ENCODE measurements at places on chromosomes 16 and 17.

GRCh38 chr17:76917829-76918228, 49.6 kb downstream of the MGAT5B start:
- DNase-seq = no peak

DNA sequence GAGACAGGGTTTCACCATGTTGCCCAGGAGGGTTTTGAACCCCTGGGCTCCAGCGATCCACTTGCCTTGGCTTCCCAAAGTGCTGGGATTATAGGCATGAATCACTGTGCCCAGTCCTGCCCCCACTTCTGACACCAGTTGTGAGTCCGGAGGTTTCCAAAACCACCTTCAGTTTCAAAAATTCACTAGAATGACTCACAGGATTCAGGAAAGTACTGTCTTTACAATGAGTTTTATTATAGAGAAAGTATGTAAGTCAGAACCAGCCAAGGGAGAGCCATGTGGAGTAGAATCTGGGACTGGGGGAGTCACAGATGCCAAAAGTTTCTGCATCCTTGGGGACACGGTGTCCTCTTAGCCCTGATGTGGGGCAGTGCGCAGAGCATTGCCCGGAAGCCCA, 55.1 kb downstream of the PLD6 start:
- no peak for DNase-seq

GRCh38 chr16:59859676-59860402, 1125.7 kb upstream of the GOT2 start:
- no peak for DNase-seq

DNA sequence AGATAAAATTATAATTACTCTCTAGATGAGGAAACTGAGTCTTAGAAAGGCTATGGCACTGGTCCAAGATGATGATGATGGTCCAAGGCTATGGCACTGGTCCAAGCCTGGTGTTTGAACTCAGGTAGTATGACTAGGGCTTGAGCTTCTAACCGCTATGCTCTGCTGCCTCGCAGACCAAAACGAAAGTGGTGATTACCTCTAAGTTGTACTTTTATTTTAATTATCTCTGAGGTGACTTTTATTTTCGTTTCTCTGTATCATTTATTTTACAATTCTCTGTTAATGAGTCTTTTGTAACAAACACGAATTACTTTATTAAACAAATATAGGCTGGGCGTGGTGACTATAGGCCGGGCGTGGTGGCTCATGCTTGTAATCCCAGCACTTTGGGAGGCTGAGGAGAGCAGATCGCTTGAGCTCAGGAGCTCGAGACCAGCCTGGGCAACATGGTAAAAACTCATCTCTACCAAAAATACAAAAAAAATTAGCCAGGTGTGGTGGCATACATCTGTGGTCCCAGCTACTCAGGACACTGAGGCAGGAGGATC, 5.6 kb downstream of the REXO5 start:
- DNase-seq = no peak

GRCh38 chr17:59815965-59816364, 76.8 kb downstream of the TUBD1 start:
- no peak for DNase-seq

DNA sequence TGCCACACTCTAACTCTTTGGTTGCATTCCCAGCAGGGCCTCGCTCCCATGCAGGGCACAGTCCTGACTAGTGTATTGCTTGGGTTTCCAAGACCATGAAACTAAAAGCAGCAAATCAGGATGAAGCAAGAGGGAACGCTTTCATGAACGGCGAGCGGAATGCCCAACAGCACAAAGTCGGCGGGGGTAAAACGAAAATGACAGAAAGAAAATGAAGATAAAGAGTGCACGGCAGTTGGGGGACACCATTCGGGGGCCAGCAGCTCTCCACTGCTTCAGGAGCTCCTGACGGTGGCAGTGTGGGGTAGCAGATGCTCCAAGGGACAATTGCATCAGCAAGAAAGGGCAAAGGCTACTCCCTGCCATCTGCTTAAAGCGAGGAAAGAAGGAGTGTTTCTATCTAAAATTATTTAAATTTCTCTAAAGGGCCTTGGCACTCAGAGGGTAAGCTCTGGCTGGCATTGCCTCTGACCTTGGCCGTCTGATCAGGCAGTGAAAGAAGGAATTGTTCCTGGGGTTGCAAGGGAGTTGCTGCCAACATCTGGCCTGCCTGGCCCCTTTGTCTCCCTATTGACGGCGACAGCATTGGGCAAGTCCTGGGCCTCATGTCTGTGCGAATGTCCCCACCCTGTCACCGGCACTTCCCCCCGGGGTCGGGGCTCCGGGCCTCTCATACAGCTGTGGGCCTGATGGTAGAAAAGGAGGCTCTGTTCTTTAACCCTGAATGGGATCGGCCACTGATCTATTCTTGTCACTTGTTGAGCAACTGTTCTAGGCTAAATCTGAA, 138.2 kb downstream of the CMIP start:
- DNase-seq = no peak

- no peak for DNase-seq
These were observed 2.3 kb upstream of the SCPEP1 start for GRCh38 chr17:56975656-56976055.

DNA sequence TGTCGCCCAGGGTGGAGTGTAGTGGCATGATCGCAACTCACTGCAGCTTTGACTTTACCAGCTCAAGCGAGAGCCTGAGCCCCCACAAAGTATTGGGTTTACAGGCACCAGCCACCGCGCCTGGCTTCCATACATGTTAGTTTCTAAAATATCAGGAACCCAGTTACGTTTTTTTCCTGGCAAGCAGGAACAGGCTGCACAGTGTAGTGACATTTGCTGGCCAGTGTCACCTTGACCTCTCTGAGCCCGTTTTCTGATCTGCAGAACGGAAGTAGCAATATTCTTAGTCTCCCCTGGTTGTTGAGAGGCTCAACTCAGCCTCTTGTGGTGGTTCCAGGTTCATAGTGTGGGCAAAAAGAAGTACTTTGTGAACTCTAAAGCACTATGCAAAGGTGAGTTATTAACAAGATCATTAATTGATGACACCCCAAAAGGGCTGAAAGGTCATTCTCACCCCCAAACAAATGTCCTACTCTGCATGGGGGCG, 15.6 kb downstream of the IGF2BP1 start:
- no peak for DNase-seq

- DNase-seq = no peak
These were observed 34.9 kb upstream of the TANC2 start for GRCh38 chr17:62931101-62931500.
